ENCODE measurements at places on chromosomes 2 and 18. TPM values are rescaled to one million over a fixed set of nuclear protein-coding genes. Genes with fewer than 3 reads are reported as not detected.

SPRED2 gene
- 10.0 TPM for total RNA-seq

TUBA4B gene
- not detected for total RNA-seq

C2orf66 gene
- not detected for total RNA-seq

PID1 gene
- 67.3 TPM for total RNA-seq

GNAL gene
- total RNA-seq = 13.2 TPM

IL1RL2 gene
- total RNA-seq = not detected

PDCL3 gene
- 41.3 TPM for total RNA-seq

FEV gene
- total RNA-seq = not detected

MC5R gene
- not detected for total RNA-seq

CDH7 gene
- not detected for total RNA-seq

UGT1A10 gene
- not detected for total RNA-seq

IKZF2 gene
- total RNA-seq = 5.5 TPM

DNA sequence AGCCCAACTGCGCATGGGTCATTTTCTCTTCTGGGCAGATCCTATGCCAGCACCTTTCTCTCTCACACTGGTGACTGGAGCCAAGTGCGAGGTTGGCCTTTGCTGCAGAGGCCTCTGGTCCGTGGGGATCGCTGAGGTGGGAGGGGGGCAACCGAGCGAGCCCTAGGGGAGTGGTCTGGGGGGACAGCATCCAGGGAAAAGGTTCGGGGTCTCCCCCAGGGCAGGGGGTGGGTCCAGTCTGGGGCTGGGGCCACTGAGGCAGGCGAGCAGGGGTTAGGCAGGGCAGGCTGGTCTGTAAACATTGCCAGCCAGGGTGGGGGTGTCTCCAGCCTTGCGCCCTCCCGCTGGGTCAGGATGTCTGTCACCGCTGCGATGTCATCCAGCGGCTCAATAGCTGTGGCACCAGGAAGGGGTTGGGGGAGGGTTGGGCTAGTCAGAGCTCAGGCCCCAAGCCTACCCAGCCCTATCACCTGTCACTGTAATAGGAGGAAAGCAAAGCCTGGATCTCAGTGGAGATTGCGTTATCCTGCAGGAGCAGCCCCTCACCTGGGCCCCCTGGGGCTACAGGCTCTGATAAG lies 4.7 kb downstream of the WDR54 start:
- peak; percentile 57 for DNase-seq

DNA sequence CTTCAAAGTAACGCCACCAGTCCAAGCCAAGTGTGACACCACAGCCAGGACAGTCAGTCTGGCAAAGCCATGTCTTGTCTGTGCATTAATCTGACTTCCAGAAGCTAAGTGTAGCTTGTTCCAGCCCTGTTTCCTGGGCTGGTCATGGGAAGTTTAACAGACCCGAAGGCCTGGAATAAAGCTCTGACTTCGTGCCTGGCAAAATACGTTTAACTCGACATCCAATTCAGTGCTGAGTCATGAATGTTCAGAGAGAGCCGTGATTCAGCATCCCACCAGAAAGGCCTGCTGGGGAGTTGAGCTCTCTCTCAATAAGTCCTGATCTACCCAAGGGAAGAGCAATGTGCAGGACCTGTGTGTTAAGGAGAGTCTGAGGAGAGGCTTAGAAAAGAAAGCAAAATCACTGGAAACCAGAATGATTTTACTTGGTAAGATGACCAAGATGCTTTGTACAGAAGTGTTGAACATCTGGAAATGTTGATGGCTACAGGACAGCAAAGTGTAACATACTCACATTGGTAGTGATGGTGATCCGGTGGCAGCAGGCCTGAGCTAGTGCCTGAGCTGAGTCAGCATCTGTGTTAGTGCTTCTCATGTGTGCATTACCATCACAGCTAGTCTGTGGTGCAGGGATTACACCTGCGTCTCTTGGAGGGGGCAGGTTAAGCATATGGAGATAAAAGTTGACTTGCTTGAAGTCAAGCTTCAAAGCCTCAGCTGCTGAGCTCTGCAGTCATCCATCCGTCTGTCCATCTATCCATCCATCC lies 743.7 kb upstream of the HS6ST1 start:
- no peak for DNase-seq

GRCh38 chr18:42028247-42028832 lies 73.3 kb downstream of the PIK3C3 start:
- no peak for DNase-seq

- no peak for DNase-seq
These were observed 134.6 kb upstream of the SPATS2L start for GRCh38 chr2:200171731-200172482.

- DNase-seq = no peak
These were observed 10.8 kb upstream of the MAPRE2 start for GRCh38 chr18:35030277-35030989.

- no peak for DNase-seq
These were observed 95.2 kb upstream of the BARD1 start for GRCh38 chr2:214904634-214905033.

- no peak for DNase-seq
These were observed 51.5 kb upstream of the PHLPP1 start for GRCh38 chr18:62663731-62664336.

DNA sequence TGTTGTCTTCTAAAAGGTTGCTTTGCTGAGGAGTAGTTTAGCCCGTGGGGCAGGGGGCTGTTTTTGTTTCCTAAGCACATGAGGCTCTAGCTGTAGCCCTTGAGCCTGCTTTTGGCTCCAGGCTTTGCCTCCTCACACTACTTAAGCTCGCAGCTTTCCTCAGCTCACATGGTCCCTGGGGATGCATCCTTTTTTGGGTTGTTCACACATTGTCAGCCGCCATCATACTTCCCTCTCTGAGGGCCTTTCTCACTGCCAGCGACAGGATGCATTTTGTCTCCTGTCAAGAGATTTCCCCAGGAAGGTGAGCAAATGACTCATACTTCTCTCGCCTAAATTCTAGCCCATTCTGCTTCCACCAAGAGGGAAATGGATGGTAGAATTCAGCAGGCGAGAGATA lies 279.5 kb upstream of the PKDCC start:
- DNase-seq = no peak

- no peak for DNase-seq
These were observed 307.1 kb downstream of the GRB14 start for GRCh38 chr2:164314148-164314547.

- DNase-seq = no peak
These were observed 484 bp upstream of the DARS1 start for GRCh38 chr2:135985826-135986393.

DNA sequence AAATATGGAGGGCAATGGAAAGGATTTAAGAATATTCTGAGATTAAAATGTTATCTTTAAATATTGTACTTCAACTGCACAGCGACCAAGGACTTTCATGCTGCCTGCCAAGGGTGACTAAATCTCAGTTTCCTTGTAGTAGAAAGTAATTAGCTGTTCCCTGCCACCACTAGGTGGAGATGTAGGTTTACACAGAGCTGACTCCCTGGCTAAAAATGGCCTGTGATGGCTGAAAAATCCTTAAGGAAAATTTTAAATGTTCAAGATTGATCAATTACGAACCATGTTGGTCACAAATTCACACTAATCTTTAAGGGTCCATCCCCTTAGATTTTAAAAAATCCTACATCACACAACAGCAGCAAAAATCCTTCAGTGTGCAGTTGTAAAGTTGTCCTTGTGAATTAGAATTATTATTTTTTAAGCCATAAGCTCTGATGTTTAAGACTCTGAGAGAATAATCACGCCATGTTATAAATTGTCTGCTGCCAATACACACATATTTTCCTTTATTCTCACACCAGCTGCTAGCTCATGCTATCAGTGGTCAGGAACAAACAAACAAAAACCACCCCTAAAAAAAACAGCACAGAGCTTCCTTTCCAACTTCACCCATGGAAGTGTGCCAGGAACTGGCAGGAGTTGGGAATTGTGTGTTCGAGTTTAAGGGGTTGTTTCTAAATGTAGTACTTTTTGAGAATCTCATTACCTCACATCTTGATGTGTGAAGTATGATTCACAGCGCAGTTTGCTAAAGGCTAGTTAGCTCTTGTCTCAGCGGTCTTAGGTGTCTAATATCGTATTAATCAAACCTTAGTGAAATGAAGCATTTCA lies 399.8 kb downstream of the TMEM182 start:
- no peak for DNase-seq

DNA sequence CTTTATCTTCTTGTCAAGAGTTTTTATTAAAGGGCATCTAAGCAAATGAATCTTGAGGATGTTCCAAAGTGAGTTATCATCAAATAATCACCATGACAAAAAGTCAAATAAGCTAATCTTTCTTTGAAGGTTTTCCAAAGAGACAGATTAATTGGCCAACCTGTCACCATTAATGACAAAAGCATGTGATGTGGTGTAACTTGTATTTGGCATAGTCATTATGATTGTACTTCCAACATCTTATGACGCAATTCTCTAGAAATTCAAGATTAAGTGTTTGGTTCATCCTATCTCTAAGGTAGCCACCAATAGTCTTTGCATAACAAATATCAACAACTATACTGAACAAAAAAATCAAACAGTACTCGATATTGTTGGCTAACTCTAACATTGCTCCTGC lies 28.6 kb downstream of the RBMS1 start:
- DNase-seq = no peak

- DNase-seq = no peak
These were observed 90.1 kb downstream of the DPP4 start for GRCh38 chr2:161983866-161984265.

- no peak for DNase-seq
These were observed 317.7 kb downstream of the RDH14 start for GRCh38 chr2:18242716-18243115.

DNA sequence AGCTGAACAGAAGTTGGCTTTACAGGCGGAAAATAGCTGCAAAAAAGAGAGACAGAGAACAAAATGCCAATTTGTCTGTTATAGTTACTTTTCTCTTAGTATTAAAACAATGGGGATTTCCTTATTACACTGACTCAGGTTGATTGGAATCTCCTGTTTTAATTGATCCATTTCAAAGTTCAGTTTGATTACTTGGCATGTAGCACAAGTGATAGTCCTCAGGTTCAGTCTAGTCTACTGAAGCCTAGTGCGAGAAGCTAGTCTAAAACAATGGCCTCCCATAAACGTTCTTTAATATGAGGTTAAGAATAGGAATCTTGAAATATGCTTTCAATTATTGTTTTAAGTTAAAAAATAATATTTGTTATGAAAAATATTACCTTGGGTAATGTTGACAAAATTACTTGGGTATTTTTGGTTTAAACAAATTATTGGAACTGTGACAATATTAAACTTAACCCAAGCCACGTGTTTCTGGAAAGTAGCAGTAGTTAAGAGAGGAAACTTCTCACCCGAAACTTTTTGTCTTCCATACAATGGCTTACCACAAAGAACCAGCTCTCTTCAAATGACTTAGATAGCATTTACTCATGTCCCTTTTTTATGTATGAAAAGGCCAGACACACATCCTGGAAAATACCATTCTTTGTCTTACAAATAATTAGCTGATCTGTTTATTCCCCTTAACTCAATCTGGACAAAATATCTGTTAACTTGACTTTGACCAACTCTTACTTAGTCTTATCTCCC lies 1326.2 kb upstream of the TMEFF2 start:
- no peak for DNase-seq

- no peak for DNase-seq
These were observed 168.1 kb upstream of the TACR1 start for GRCh38 chr2:75367401-75367800.

- DNase-seq = no peak
These were observed 74.5 kb downstream of the ETAA1 start for GRCh38 chr2:67471681-67472080.

- no peak for DNase-seq
These were observed 39.6 kb downstream of the POLR1A start for GRCh38 chr2:86066007-86066578.

DNA sequence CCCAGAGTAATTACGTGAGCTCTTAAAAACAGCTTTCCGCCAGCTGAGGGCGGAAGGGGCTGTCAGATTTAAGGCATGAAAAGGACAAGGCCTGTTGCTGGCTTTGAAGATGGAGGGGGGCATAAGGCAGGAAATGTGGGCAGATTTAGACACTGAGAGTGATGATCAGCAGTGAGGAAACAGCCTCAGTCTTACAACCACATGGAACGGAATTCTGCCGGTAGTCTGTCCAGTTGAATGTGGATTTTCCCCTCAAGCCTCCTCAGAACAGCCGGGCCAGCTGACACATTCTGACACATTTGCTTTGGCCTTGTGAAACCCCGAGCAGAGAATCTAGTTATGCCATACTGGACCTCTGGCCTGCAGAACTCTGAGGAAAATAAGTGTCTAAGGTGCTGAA lies 16.6 kb downstream of the POLE4 start:
- DNase-seq = no peak

DNA sequence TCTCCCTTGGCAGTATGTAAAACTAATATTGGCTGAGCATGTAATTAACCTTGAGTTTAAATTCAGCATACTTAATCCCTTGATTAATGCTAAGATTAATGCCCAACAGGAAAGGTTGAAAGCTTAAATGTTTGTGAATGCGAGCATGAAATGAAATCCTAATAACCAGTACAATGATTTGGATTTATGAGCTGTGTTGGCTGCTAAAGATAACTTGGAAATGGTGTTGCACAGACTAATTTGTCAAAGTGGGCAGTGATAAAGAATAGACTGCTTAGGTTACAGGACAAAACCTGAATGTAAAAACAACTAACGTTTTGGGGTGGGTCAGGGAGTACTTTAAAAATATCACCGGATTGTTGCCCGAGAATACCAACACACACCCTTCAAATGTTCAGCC lies 70.6 kb downstream of the MGAT5 start:
- no peak for DNase-seq

GRCh38 chr2:2764001-2764355 lies 432.9 kb upstream of the MYT1L start:
- no peak for DNase-seq

GRCh38 chr18:54867131-54867530 lies 38.9 kb downstream of the RAB27B start:
- DNase-seq = no peak

GRCh38 chr2:181164699-181165098 lies 184.3 kb downstream of the UBE2E3 start:
- no peak for DNase-seq

GRCh38 chr2:201180010-201180409 lies 2.9 kb upstream of the CASP10 start:
- no peak for DNase-seq

Measured in sigmoid colon (tissue), 7 donors.